ENCODE measurements at places on chromosomes 2 and 18.
A peak's percentile ranks its signal among the peaks of the same experiment; 100 is the strongest.

GRCh38 chr2:68119504-68119903 lies 38.2 kb upstream of the PNO1 start:
- DNase-seq = no peak

GRCh38 chr2:28166956-28167355 lies 225.7 kb upstream of the FOSL2 start:
- no peak for DNase-seq

DNA sequence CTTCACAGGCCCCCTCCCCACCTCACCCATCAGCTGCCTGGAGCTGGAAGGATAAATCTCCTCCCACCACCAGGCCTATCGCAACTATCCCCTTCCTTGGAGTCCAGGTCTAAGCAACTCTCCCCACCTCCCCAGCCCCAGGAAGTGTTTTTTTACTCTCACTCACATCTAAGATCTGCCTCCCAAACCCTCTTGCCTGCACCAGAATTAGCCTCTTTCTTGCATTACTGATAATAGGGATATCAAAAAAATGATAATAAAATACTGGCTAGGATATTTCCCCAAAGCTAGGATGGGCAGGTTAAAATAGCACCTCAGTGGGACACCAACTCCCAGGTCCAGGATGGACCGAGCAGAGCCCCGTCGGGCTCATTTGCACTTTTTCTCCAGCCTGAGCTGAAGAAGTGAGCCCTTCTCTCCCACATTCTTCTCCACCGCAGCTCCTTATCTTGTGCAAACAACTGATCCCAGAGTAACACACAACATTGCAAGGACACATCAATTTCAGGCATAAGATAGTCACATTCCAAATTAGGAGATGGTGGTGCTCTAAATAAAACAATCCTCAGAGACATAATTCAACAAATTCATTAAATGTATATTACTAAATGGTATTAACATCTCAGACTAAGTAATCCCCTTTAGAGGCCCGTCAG lies 17.7 kb upstream of the CIB4 start:
- DNase-seq = no peak

DNA sequence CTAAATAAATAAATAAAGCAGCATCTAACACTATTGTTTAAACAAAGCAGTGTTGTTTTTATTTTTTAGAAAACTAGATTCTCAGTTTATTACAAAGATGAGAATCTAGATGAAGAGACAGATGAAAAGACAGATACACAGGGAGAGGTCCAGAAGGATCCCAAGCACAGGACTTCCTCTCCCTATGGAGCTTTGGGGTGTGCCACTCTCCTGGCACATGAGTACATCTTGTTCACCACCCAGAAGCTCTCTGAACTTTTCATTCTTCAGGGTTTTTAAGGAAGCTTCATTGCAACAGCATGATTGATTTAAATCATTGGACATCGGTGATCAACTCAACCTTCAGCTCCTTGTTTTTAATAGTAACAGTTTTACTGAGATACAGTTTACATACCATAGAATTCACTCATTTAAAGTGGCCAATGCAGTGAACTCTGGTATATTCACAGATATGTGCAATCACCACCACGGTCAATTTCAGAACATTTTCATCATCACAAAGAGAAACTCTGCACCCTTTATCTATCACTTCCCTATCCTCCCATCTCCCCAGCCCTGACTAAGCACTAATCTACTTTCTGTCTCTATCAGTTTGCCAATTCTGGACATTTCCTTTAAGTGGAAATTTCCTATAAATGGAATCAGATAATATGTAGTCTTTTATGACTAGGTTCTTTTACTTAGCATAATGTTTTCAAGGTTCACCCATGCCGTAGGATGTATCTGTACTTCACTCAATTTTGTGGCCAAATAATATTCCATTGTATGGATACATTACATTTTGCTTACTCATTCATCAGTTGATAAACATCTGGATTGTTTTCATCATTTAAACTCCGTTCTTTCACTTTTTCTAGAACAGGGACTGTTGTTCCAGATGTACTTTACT lies 62.3 kb upstream of the ZFP36L2 start:
- DNase-seq = no peak

- DNase-seq = no peak
Measured at GRCh38 chr2:24509425-24509824, 18.4 kb downstream of the NCOA1 start.

DNA sequence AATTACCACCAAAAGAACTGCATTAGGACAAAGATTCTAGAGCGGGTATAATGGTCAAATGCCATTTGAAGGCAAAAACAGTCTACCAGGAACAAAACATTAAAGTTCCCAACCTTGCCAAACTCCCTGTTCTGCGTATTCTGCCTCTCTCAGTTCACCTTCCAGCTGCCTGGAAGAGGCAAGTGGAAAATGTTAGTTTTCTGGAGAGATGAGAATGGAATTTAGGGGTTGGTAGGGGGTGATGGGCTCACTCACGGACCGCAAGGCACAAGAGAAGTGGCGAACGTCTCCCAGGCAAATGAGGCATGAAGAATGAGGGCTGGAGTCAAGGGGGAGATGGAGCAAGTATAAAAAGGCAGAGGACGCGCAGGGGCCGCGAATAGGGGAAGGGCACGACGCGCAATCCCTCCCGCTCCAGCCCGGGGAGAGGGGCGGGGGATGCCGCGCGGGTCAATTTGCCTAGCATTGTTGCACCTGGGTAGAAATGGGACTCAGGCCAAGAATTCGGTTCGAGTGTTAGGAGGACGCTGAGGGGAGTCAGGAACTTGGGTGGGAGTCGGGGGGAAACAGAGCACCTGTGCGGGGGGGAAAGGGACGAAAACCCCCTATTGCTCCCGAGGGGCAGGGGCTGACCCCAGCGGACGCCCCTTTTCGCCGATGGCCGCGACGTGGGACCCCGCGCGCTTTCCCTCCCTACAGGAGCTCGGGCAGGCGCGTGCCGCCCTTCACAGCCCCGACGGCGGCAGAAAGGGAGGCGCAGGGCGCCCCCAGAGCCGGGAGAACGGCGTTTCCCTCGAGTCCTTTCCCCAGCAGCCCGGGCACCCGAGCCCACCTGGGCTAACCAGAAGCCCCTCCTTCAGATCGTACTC lies 573 bp downstream of the PAIP2B start:
- DNase-seq = peak; percentile 46

- no peak for DNase-seq
Measured at GRCh38 chr18:50053111-50053510, 141.8 kb downstream of the MYO5B start.

DNA sequence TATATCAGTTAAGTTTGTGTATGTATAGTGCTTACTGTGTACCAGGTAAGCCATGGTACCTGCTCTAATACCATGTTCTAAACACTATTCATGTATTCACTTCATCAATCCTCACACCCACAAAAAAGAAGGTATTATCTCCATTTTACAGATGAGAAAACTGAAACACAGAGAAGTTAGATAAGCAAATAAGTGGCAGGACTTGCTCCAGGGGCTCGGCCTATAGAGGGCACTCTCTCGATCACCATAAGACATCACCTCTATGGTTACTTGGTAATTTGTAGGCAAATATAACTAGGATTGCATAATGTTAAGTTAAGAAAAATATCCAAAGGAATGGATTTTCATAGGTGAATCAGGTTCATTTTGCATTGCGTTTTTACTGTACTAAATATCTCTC lies 118.1 kb upstream of the FN1 start:
- no peak for DNase-seq

- no peak for DNase-seq
Measured at GRCh38 chr2:8719528-8719927, 37.7 kb downstream of the ID2 start.

GRCh38 chr2:172095146-172095904 lies 7.4 kb downstream of the DLX2 start:
- no peak for DNase-seq

DNA sequence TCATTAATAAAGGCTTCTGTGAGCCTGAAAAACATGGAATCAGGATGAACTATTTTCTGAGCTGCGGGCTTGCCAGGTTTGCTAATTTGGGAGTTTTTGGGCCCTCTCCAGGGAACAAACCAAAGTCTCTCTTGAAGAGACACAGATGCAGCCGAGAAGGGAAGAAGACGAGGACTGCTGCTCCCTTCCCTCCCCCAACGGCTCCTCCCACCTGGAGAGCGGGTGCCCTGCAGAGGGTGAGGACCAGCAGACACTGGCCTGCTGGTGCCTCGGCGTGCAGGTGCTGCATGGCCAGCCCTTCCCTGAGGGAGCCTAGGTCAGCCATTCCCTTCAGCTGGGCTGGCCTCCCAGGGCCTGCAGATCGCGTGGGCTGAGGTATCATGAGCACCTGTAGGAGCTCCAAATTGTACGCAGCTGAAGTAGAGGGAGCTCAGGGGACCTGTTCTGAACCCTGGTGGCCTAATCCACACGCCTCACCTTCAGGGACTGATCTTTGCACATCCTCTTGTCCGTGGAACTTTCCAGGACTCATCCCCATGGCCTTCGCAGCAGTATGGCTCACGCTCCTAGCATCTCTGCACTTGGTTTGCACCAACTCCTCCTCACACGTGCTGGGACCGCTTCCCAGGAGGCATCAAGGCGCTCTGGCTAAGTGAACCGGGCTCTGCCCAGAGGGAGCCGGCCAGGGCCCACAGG lies 19.5 kb downstream of the EMX1 start:
- DNase-seq = no peak

- DNase-seq = no peak
Measured at GRCh38 chr2:161172901-161173540, 12.8 kb downstream of the TANK start.

DNA sequence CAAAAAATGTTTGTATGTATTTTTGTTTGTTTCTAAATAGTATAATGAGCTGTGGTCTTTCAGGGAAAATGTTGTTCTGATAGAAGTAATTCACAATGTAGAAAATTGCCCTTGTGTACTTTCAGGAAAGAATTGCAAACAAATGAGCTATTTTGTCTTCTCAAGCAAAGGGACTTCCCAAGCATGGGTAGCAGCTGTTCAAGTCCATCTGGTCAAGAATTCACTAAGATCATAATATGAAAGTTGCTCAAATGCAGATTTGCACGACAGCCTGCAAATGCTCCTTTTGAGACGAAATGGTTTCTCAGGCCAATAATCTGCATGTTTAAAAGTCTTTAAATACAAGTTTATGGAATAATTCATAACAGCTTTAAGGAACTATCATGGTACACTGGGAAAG lies 51.9 kb upstream of the HNMT start:
- DNase-seq = no peak

DNA sequence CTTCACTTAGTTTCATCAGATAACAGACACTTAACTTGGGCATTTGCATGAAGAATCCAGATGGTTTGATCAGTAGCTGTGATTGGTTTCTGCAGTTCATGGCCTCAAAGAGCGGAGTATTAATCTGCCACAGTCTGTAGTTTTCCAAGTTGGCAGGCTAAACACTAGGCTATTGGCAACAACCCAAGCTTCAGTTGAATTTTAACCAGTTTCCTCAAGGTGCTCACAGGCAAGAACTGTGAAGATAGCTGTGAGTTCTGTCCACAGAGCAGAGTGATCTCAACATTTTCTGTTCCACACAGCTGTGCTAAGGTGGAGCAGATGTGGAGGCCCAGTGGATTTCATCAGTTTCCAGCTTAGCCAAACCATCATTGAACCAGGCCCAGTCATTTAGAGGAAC lies 469.5 kb upstream of the LINC00305 start:
- no peak for DNase-seq

GRCh38 chr2:161102770-161103450 lies 57.3 kb upstream of the TANK start:
- no peak for DNase-seq

DNA sequence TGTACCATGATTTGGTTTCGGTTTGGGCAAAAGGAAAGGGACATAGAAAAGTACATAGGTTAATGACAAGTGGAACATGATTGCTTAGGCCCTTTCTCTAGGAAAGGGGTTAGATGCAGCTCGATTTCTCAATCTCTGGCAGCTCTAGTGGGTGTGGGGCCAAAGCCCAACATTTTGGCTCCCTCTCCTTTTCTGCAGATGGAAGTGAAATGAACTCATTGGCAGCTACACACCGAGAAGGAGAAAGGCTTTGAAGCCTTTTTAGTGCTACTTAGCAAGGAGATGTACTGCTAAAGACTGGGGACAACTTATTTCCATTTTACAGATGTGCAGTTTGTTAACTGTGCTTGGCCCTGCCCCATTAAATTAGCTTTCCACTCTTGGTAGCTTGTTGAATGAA lies 93.8 kb downstream of the LYPD6B start:
- no peak for DNase-seq

DNA sequence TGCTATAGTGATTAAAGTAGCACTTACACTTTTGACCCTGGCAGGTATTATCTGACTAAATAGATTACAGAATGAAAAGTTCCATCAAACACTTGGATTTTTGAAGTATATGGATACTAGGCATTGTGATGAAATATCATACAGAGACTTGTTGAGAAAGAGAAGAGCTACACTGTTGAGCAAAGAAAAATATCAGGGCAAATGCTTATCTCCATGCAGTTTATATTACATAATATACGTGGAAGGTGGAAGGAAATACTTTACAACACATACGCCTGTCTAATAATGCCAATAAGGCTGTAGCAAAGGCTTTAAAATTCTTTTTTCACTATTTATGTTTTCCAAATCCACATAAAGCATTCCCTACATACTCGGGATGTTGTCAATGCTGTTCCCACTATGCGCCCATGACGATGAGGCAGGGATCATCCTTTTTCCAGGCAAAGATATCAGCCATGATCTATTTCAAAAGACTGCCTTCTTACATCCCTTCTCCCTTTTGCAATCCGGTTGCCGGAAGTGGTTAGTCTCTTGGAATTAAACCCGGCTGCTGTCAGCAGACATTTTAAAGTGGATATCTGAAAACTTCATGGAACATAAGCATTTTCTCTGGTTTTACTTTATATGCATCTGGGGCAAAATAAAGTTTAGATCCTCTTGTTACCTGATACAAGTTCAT lies 92.6 kb upstream of the ITGA4 start:
- no peak for DNase-seq

DNA sequence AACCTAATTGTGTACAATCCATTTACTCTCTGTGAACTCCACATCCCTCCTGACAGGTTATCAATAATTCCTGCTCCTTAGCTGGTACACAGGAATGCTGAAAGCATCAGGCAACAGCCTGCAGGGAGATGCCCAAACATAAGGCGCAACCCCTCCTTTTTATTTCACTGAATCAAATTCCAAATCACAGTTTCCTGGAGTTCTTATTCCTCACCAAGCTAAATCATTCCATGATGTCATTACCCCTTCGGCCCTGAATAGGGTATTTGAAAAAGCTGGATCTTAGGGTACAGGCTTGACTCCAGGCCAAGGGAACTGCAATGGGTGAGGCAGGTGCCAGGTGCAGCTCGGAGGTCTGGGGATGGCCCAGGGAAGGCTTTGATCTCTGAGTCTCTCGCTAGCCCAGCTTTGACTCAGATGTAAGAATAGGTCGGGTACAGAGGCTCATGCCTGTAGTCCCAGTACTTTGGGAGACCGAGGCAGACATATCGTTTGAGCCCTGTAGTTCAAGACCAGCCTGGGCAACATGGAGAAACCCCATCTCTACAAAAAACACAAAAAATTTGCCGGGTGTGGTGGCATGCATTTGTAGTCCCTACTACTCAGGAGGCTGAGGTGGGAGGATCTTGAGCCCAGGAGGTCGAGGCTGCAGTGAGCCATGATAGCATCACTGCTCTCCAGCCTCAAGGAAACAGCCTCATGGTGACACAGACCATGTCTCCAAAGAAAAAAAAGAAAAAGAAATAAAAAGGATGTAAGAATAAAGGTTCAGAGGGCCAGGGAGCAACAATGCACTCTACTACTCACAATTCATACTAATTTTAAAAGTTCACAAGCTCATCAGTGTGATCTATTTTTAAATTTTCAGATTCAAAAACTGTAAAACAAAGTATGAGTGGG lies 6.8 kb downstream of the FHL2 start:
- DNase-seq = no peak
